ENCODE measurements at places on chromosomes 16 and 17. TPM values are rescaled to one million over a fixed set of nuclear protein-coding genes. Genes with fewer than 3 reads are reported as not detected.
A peak's percentile ranks its signal among the peaks of the same experiment; 100 is the strongest.

Gene MYCBPAP
- 1.5 TPM for polyA plus RNA-seq

Gene C17orf67
- 14.0 TPM for polyA plus RNA-seq

Gene CIITA
- polyA plus RNA-seq, result 32.8 TPM

Gene TMED6
- polyA plus RNA-seq, result 1.2 TPM

Gene CA5A
- 0.05 TPM for polyA plus RNA-seq

Gene FBXO39
- polyA plus RNA-seq, result 1.0 TPM

DNA sequence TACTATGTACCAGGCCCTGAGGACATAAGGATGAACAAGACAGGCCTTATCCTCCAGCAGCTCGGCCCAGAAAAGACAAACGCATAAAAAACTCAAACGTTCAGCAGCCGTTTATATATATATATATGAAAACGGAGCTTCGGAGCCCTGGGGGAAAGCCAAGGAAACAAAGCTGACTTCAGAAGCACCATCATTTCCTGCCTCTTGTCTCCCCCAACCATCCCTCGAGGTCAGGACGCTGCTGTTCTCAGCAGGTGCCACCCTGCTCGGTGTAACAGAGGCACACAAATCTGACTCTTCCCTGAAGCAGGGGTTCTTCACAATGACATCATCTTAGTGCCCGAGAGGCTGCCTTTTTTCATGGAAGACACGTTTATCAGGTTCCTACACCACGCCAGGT is 146.9 kb downstream of the ZNF423 start:
- peak; percentile 25 for DNase-seq

GRCh38 chr17:39738983-39739884 is 1.5 kb downstream of the GRB7 start:
- DNase-seq, result peak; percentile 35

DNA sequence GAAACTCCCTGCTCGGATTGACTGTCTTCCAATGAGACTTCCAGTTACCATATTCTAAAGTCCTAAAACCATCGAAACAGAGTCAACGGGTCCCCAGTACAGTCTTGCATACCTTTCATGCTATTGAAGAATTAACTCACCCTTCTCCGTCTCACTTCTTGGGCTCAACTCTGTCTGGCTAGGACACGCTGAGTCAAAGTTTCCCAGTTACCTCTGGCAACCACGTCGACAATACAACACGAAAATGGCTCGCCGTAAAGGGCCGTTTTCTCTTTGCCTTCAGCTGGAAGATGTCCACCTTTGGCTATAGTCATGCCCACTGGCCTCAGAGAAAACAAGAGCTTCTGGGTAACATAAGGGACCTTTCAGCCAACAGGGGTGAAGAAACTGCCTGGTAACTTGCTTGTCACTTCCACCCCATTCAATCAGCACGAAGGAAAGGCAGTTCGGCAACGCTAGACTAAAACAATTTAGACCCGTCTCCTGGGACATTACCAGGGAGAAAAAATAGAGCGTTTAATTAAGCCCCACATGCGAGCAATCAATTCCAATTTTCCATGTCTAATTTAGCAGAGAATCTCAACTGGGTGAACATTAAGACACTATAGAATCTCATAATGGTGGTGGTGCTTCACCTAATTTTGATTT is 21.5 kb downstream of the KCNG4 start:
- DNase-seq, result no peak

DNA sequence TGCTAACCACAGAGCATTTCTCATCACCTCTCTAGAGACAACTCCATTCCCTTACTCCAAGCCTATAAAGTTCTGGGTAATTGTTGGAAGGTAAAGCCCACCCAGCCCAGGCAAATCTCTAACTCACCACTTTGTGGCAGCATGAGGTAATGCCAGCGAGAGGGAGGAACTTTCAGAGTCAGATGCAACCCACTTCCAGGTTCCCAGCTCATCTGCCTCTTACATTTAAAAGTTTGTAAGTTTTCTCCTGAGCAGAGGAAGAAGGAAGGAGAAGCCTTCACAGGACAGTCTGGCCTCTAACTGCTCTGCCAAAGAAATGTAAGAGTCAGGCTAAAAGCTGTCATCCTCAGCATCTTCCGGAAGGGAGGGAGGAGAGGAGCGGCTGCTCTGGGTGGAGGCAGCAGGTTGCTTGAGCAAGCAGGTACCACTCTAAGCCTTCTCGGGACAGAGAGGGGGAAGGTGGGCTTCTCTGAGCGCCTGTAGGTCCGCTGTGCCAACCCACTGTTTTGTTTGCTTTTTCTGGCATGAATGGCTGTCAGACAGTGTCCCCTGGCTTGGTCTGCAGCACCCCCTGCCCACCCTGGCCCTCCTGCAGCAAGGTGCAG is 1.0 kb downstream of the ZNF319 start:
- DNase-seq, result no peak

- no peak for DNase-seq
Observed at GRCh38 chr16:64181271-64181925, 940.5 kb downstream of the CDH11 start.

- DNase-seq, result no peak
Observed at GRCh38 chr17:46949291-46950174, 26.6 kb downstream of the GOSR2 start.

DNA sequence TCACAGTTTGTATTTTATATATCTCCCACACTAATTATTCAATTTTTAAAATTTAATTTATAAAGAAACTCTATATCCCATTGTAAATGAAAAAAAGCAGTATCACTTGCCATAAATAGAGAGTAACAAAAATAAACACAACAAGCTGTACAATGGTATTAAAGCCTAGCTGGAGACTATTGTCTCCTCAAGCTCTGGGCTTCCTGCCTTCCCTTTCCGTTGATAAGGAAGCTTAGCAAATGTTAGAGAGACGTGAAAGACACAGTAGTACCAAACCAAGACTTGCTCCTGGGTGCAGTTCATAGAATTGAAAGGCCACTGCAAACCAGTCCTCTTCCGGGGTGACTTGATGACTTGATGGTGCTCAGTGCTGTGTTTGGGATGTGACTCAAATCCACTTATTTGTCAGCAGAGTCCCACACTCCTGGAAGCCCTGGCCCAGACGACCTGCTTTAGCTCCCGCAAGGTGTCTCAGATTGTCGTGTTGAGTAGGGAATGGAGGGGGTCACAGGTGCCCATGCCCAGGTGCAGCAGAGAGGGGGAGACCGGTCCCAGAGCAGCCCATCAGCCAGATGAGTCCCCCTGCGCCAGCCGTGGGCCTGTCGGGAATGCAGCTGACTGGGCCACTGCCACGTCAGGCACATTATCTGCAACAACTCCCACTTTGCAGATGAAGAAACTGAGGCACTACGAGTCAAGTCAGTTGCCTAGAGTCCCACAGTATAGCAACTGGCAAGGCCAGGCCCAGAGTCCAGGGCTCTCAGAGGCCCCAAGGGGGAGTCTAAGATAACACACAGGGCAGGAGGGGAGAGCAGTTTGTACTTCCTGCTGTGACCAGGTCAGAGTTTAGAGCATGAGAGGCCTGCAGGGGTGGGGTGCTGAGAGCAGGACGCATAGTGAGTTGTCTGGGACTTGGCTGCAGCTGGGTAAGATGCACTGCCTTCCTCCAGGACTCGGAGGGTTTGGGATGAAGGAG is 40.5 kb downstream of the PSME3IP1 start:
- DNase-seq, result no peak

- no peak for DNase-seq
Observed at GRCh38 chr16:85329059-85329812, 217.0 kb upstream of the CIBAR2 start.

DNA sequence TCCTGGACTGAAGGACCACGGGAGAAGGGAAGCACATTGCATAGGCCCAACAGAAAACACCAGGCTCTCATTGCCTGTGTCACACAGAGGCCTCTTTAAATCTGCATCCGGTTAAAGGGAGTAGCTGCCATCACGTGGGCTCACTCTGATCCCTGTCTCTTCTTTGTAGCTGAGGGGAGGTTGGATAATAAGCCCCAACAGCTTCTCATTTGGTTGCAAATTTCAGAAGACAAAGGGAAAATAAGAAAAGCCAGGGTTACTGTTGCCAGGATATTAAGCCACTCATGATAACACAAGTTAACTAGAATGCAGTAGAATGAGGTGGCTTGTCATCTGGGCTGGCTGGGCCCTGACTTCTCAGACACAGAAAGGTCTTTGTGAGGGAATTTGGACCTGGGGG is 325.1 kb upstream of the ERCC4 start:
- no peak for DNase-seq

DNA sequence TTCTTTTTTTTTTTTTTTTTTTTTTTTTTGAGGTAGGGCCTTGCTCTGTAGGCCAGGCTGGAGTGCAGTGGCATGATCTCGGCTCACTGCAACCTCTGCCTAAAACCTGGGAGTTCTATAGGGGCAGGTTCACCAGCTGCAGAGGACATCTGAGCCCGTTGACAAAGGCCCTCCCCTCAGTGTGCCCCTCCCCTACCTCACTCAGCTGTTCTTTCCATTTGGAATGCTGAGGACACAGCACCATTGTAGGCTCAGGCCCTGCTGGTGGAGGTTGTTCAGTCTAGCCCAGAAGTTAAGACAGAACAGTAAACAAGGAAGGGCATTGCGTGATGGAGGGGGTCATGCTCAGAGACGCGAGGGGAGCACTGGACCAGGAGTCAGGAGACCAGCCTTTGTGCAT is 21.8 kb upstream of the KIF19 start:
- no peak for DNase-seq

DNA sequence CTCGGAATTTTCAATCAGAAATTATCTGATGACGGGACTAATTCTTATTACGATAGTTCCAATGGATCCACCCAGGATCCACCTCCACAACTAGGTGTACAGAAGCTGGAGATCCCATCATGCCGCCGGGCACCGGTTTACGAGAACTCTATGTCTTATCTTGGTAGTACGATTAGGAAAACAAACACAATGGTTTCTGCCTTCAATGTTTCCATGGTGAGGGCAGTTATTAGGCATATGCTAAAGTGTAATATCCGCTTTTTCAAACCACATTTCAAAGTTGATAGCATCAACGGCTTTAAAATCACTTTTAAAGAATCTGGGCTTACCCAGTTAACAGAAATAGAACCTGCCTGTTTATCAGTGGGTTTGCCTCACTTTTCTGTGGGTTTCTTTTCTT is 705.7 kb downstream of the MAF start:
- DNase-seq, result no peak

Measured in thymus (tissue), 14 donors.